Effector memory CD4-positive, alpha-beta T cell (primary cell): ENCODE measurements at places on chromosomes 2 and 18.

DNA sequence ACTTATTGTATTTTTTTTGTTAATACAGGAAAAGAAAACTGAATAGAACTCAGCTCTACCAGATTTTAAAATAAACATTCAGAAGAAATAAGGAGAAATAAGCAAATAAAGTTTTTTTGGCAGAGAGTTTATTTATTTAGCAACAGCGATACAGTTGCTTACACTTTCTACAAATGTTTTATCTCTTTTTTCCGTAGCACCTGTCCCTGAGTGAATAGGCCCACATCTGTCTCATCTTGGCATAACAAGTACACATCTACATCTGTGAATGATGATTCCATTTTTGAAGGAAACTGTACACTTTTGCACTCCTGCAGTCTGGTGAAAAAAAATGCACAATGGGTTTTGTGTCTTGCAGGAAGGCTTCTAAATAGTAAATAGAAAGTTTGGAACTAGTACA, 783.6 kb upstream of the ZEB2 start:
- no peak for DNase-seq

- DNase-seq, result no peak
Observed at GRCh38 chr18:57776767-57777166, 26.3 kb downstream of the ATP8B1 start.

DNA sequence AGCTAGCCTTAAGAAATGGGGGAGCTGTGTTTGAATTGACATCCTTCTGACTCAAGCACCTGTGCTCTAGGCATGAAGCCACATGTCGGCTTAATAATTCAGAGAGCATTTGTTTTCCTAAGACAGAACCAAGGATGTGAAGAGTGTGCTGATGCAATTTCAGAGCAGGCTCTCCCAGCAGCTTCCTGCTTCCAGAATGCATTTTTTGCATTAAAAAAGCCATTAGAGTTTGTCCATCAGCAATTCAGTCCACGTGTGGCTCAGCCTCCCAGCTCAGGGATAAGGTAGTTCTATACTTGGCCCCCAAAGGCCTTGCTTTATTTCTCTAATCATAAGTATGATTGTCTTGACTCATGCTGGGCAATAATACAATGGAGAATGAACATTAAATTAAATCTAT, 37.7 kb downstream of the DOCK10 start:
- no peak for DNase-seq

DNA sequence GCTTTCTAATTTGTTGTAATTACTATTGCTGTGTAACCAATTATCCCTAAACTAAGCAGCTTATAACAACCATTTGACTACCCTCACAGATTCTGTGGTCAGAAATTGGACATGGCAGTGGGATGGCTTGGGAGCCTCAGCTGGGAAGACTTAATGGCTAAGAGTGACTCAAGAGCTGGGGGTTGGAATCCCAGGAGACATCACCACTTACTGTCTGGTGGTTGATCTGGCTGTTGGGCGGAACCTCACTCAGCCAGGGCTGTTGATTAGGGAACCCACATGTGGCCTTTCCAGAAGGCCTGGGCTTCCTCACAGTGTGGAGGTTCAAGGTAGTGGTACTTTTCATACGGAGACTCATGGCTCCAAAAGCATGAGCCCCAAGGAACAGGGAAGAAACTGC, 49.8 kb downstream of the E2F6 start:
- DNase-seq, result no peak

DNA sequence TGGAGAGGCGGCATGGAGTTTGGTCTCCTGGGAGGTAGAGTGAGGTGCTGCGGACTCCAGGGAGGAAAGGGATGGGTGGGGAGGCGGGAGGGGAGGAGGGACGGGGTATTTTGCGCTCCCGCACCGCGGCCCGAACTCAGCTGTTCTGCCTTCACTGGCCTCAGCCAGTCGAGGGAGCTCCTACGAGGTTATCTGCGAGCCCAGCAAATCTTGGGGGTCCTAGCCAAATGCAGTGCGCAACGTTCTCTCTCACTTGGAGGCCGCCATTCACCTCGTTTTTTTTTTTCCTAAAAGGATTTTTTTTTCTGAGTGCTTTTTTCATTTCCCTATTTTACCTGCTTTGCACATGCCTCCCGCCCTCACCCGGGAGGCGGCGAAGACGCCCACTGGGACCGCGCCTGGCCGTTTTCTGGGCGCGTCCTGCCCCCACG, 877 bp upstream of the BCL2L11 start:
- DNase-seq, result no peak

DNA sequence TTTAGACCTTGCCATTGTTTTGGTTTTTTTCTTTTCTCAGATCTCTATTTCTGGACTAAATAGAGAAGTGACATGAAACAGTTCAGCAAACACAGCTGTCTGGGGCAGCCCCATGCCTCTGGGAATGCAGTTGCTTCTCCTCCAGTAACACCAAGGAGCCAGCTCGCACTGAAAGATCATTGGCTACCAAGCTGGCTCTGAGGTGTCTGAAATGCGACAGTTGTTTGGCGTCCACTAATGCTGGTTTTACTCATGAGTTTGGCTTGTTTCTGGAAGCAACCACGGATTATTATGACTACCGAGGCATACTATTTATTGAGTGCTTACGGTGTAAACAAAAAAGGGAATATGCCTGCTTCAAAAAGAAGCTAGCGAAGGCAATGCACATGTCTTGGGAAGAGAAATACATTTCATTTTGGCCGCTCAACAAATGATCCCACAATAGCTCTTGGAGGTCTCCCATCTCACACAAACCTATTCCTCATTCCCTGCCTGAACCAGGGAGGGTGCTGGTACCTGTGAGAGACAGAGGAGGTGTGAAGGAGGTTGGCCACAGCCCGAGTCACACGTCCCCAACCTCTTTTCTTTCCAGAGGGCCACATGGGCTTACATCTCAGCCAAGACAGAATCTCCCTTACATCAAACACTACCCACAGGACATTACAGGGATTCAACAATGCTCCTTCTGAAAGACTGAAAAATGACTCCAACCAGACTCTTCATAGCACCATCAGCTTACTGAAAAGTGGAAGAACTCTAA, 37.5 kb upstream of the NEB start:
- no peak for DNase-seq
